ENCODE measurements at places on chromosomes 7 and 10.

- DNase-seq, result no peak
Observed at GRCh38 chr10:63573068-63573697, 52.0 kb downstream of the REEP3 start.

- DNase-seq, result no peak
Observed at GRCh38 chr10:127556916-127557315, 7.8 kb downstream of the NPS start.

DNA sequence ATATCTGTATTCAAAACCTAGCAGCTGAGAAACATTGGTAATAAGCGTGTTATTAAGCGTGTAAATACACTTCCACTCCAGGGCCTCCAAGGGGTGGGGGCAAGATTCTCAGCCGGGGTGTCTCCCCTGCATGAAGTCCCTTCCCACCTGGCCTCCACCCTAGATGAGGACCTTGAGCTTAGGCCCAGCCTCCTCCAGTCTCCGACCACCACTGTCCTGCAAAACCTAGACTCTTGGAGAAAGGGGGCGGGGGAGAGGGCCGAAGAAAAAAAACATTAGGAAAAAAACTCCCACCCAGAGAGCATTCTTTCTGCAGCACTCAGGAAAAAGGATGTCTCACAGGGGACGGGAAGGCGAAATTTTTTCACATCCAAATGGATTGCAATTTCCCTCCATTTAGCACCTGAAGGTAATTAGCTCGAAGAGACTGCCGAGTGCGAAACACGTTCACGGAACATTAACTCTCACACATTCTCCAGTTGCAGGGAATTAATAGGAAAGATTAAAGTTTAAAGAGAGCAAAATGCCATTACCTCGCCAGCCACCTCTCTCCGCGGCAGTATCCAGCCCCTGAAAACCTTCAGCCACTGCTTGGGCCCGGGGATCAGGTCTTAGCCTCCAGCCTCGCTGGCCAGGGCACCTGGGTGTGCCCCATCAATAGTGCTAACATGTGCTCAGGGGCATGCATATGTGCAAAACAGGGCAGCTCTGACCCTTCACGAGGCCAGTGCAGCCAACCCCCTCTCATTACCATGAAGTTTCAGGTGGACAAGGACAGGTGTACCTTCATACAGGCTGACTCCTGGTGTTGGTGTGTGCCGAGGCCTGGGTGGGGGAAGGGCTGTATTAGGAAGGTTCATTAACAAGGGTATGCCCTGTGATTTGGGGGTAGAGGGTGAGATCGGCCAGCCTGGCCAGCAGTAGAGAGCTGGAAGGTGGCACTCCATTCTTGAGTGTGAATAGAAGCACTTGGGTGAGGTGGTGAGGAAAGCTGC lies 77.2 kb downstream of the HIF1AN start:
- DNase-seq, result no peak

- DNase-seq, result no peak
Observed at GRCh38 chr7:155287284-155287935, 10.3 kb upstream of the INSIG1 start.

DNA sequence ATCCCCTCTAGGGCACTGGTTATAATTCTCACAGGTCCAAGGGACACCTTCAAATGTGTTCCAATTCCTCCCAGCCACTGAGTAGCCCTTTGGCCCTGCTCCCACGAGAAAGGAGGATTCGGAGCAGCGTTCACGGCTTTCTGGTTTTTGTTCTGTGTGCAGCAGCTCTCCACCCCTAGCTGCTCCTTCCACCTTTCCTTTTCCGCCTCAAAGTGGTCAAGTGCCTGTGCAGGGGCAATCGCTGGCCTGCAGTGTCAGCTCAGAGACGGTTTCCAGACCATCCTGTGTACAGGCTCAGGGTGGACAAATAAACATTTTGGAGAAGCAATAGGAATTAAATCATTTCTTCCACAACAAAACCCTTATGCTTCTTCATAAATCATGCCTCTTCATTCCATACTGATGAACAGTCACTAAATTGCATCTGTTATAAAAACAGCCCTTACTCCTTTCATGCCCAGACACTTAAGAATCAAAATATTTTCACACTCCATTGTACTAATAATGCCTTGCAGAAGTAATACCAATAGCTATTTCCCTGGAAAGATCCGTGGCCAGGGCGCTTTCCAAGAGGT lies 1.1 kb downstream of the KIAA1549 start:
- no peak for DNase-seq

- no peak for DNase-seq
Observed at GRCh38 chr7:22433710-22434460, 66.1 kb downstream of the STEAP1B start.

All from T follicular helper cell (primary cell).